ENCODE measurements at places on chromosomes 13 and 19.

DNA sequence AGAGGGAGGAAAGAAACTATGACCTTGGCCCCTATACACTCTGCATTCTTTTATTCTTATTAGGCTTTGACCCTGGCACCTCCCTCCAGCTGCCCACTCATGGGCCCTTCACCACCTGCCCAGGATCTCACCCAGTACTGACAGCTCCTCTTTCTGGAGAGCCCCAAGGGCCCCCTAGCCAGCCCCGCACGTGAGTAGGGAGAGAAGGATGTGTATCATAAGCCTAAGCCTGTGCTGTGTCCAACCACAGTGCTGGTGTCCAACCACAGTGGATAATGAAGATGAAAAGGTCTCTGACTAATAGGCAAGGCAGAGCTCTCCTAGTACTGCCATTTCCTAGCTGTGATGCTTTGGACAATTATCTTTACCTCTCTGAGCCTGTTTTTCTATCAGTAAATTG, 4.2 kb downstream of the DMRTC2 start:
- DNase-seq, result peak; percentile 36

GRCh38 chr13:84973661-84974060, 825.6 kb downstream of the SLITRK6 start:
- DNase-seq, result no peak

- no peak for DNase-seq
Observed at GRCh38 chr13:101942535-101943157, 459.2 kb downstream of the FGF14 start.

DNA sequence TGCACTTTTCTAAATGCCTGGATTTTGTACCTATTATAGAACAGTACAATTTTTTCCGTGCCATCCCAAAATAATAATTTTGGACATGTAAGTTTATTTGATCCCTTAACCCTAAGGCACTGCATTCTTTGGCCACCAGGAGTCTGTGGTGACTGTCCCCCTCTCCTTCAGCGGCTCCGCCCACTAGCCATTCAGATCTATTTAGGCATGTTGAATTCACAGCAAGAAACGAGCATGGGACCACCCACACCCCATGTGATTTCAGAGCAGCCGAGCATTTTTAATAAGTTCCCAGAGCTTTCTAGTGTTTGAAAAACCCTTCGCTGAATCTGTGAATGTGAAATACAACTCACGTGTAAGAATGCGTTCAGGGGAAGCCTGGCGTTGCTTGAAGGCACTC, 567.5 kb downstream of the MYO16 start:
- DNase-seq, result no peak

GRCh38 chr13:101649488-101650126, 197.1 kb downstream of the ITGBL1 start:
- DNase-seq, result no peak

DNA sequence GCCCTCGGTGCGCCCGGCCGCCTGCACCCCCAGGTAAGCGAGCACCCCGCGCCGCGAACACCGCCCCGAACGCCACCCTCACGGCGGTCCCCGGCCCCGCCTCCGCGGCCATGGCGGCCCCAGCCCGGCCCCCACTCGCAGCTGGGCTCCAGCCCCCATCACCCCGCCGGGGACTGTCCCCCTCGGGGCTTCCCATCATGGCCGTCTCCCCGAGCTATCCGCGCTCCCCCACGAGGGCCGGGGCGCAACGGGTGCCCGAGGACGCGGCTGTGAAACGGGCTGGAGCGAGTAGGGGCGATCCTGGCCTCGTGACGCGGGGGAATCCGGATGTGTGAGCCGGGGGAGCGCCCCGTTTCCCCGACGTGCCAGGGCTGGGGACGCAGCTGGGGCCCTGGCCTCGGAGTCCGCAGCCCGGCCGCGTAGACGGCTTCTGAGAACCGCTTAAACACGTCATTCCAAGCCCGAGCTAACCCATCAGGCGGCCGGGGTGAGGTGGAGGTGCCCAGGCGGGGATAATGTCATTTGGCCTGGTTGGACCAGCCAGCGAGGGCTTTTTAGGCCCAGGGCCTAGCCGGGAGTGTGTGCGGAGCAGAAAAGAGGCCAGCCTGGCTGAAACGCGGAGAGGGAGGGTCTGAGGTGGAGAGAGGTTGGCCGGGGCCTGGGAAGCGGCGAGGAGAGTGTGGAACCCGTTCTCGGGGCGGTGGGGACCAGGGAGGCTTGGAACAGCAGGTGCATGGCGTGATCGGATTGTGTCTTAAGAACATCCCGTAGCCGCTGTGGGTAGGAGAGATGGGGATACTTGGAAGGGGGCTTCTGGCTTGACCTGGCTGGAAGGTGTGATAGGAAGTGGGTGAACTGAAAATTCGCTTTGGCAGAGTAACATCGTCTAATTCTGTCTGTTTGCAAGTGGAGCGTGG, 550 bp downstream of the CERS4 start:
- peak; percentile 59 for DNase-seq

DNA sequence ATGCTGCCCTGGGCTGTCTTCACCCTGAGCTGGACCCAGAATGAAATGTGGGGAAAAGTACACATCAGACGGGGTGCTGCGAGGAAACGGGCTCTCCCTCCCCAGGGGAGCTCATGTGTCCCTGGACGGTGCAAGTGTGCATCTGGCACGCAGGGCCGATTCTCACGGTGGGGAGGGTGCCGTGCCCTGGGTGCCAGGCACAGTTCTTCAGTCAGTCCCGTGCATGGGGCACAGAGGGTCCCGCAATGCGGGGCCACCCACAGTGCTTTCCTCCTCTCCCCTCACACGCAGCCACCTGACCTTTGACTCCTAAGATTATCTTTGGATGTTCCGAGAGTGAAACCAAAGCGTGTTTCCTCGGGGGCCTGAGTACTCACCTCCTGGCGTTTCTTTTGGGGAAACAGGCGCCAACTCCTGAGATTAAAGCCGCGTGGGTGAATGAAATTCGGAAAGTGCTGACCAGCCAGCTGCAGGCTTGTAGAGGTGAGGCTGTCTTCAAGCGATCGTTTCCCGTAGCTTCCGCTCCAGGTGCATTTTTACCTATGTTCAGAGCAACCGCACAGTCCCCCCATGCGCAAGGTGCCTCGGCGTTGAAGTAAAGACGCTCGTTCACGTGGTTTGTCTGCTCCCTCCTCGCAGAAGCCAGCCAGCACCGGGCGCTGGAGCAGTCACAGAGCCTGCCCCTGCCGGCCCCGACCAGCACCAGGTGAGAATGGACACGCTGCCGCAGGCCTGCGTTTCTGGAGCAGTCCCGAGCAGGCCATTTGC, 17.5 kb upstream of the F7 start:
- no peak for DNase-seq

DNA sequence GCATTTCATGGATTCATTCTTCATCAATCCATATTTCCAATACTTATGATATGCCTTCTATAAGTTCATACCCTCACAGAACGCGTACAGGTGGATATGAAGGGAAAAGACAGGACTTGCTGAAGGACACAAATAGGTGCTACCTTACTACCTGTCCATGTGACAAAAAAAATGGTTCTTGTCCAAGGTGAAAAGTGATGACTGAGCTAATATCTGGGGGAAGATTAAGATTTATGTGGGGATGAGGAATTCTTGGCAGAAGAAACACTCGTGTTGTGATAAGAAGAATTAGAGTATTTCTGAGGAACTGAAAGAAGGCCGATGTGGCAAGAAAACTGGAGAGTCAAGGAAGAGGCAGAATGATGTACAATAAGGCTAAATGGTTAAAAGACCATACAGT, 356.4 kb upstream of the ATXN8OS start:
- DNase-seq, result no peak

- peak; percentile 22 for DNase-seq
Observed at GRCh38 chr13:37596805-37597204, 1.8 kb downstream of the POSTN start.

DNA sequence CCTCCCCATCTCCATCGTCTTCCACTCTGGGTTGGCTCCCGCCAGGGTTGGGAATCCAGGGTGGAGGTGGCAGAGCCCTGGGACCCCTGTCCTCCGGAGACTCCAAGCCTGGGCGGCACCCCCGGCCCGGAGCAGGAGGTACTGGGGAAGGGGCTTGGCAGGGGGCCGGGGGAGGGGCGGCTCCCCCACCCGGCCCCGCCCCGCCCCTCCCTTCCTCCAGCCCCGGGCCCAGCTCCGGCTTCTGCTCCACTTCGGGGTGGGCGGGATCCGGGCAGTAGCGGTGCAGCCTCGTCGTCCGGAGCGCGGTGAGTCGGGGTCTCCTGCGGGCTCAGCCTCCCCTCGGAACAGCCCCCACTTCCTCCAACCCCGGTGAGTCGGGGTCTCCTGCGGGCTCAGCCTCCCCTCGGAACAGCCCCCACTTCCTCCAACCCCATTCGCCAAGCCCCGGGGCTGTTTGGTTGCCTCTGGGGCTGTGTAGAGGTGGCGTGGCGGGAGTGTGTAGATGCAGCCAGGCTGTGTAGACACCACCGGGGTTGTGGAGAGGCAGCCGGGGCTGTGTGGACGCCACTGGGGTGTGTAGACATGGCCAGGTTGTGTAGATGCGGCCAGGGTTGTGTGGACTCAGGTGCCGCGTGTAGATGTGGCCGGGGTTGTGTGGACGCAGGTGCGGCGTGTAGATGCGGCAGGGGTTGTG, at the start of gene TMPRSS9:
TSS of gene TMPRSS9 (plus strand) at position 274 of the 694 bp plus-strand sequence. CDS start 29,521 bp downstream, outside the sequence.
- DNase-seq, result no peak

DNA sequence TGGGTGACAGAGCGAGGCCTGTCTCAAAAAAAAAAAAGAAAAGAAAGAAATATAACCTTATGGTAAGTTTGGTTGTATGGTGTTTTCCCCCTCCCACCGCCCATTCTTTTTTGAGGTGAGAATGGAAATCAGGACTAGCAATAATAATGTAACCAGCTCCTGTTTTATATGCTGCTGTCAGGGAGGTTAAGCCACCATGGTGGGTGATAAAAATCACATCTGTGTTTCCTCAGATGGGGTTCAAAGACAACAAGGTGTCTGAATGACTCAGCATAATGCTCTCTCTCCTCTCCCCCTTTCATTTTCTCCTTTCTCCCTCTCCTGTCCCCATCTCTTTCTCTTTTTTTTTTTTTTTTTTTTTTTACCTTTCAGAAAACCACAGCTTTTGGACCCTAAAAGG, 28.3 kb upstream of the GARRE1 start:
- no peak for DNase-seq

DNA sequence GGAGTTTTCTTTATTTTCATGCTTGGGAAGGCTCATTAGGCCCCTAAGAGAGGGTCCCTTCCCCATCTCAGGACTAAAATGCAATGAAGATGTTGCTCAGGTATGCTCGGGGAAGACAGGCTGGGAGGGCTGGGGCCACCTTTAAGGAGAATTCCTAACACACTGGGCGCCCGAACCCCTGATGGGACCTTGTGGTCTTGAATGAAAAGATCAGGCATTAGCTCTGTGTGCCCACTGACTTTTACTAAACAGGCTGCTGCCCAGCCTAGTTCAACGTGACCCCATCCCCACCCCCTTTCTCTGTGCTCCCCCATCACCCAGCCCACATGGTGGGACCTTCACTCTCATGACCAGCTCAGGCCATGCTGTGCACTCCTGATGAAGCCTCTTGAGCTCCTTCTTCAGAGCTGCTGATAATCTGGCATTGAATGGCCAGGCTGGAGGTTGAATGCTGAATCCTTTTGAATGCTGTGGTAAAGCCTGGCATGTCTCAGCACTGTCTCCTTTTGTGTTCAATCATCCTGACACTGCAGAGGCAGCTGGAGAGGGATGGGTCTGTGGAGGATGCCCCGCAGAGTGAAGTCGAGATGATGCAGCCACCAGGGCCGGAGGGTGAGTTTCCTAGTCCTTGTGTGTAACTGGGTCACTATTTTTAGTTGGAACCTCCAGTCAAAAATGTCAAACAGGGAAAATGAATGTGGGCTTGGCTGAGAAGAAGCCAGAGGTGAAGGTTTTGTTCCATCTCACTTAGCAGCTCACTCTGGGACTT, 209.1 kb downstream of the UQCRFS1 start:
- DNase-seq, result peak; percentile 3

GRCh38 chr19:2136796-2137195, 14.6 kb downstream of the AP3D1 start:
- no peak for DNase-seq

DNA sequence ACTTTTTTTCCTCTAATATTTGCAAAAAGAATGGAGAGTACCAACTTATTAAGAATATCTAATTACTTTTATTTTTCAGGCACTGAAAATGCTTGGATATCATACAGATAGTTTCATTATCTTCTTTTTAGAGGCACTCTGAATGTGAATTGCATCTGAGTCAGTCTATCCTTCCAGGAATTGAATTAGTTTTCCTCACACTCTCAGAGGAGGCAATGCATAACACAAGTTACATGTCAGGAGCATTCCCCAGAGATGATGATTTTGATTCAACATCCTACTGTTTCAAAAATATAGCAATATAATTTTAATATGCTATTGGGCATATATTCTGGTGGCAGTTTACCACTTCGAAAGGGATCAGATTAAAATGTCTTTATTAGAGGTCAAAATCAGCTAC, 1315.4 kb downstream of the PCDH9 start:
- DNase-seq, result no peak

DNA sequence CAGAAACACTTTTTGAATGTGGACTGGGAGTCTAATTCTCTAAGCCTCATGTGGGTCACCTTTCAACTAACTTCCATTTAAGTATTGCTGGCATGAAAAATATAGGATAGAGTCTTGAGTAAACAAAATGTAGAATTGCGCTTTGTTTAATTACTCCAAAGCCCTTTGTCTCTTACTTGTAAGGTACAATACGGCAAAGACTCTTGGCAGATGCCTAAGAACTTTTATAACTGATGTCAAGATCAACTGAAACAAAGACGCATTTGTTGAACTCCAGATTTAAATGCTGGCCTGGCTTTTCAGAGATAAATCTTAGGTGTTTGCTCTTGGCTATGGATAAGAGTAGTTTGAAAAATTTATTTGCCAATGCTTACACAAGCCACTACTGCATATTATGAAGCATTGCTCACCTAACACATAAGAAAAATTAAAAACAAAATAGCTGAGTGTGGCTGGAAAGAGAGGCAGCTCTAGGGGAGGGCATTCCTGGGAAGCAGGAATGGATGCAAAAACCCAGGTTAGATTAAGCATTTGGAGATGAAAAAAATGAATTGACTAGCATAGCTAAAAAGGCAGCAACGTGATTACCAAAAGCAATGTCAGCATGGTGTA, 107.3 kb upstream of the STARD13 start:
- DNase-seq, result peak; percentile 16

- DNase-seq, result no peak
Observed at GRCh38 chr13:111482806-111483620, 162.6 kb downstream of the TEX29 start.

DNA sequence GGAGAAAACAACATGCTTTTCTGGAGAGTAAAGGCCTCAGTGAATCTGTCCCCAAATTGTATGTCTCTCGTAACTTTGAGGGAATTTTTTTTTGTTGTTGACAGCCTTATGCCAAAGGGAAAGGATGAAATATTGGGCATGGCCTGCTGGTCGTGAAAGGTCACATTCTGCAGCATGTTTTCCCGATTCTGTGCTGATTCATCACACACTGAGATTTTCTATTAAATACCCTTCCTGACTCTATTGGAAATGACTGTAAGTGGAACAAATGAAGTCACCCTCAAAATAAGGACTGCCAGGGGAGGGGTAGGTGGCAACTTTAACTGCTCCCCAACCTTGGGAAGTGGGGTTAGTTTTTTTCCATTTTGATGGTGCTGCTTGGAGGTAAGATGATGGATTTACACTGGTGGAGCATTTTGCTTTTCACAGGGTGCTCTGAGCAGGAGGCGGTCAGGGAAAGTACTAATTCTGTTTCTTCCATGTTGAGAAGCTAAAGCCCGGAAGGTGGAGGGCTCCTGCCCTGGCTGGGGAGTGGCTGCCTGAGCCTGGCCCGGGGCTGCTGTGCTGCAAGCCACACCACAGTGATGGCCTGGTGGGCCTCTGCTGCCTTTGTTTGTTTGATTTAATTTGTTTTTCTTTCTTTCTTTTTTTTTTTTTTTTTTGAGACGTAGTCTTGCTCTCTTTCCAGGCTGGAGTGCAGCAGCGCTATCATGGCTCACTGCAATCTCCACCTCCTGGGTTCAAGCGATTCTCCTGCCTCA, 116.8 kb upstream of the SPATA13 start:
- no peak for DNase-seq

- DNase-seq, result no peak
Observed at GRCh38 chr13:26604784-26605545, 47.5 kb downstream of the WASF3 start.
